T-helper 17 cell (primary cell): ENCODE measurements at places on chromosomes 2 and 18.
A peak's percentile ranks its signal among the peaks of the same experiment; 100 is the strongest.

- no peak for DNase-seq
These were observed 8.3 kb downstream of the REV1 start for GRCh38 chr2:99481527-99481926.

DNA sequence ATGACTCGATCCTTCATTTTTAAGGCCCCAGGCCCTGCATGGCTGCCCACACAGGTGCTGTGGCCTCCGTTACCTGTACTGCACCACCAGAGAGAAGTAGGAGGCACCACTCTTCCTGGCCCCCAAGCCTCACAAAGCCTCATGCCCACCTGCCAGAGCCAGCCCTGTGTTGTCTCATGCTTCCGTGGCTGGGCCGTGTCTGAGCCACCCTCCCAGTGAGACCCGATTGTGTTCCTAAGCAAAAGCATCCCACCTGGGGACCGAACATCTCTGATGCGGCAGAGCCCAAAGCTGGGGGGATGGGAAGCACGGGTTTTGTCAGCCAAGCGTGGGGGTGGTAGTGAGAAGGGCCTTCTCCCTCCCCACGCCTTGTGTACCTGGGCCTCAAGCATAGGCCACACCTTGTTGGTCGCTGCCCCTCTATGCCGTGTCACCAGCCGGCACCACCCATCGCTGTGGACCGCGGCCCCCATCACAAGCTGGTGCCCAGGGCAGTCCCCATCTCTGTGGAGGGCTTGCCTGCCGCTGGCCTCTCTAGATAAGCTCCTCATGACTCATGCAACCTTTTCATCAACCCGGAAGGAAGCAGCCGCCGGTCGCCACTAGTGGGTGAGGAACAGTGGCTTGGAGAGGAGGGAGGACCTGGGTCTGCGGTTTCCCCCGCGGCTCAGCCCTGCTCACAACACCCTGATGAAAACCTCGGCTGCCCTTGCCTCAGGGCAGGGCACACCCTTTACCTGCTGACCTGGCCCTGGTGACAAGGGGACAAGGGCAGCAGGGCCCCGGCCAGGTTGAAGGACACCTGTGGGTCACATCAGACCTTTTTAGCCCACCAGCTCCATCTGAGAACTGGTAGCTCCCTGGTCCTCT, 2.7 kb upstream of the RNPEPL1 start:
- peak; percentile 90 for DNase-seq

- DNase-seq, result no peak
These were observed 52.7 kb downstream of the MALT1 start for GRCh38 chr18:58723810-58724602.

DNA sequence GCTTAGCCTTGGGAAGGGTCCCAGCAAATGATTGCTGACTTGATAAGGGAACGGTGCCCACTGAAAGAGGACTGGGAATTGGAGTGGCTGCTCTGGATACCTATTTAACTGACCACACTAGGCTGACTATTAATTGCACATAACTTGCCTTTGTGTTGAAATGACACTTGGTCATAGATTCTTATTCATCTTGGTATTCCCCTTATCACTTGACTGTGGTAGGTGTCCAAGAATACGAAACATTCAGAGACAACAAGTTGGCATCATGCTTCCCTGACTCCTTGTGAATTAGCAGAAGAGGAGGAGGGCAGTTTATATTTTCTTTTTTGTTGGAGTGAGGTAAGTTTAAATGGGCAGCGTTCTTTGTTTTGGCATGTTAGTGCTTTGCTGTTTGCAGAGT, 13.4 kb downstream of the FMNL2 start:
- DNase-seq, result no peak

DNA sequence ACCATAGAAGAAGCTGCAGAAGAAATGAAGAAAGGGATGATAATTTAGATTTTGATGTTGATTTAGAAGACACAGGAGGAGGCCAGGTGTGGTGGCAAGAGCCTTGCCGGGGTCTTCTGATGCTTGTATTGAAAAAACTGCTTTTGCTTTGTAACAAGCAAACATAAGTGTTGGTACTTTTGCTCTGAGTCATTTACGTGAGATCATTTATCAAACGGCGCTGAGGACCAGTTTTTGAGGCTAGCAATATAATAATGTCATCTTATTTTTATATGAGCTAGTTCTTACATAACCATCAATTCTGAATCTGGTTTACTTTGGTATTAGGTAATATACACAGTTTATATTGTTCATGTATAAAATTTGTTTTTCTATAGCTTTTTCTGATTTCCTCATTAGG, 30.6 kb downstream of the SPTBN1 start:
- DNase-seq, result no peak

DNA sequence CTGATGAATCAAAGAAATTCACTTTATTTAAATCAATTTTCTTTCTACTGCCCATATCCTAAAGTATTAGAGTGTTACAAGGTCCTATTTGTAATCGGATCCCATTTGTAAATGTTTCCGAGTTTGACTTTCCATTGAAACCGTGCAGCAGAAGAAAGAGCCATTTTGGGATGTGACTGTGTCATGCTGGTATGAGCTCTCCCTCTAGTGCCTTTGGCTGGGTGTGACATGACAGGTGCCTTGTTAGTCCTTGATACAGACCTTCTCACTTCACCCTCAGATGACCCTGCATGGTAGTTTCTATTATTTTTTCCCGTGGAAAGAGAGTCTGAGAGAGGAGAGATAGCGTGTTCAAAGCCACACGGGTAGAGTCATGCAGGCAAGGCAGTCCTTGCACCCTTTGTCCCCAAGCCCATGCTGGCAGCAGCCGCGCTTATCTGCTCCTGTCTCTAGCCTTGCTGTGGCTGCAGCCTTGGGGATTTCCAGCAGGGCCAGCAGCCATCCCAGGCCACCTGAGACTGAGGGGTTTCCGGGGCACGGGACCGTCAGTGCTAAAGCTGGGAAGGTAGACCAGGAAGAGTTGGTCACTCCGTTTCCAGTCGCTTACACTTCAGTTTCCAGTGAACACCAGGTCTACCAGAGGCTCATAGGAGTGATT, 21.4 kb downstream of the CHMP1B start:
- no peak for DNase-seq

- no peak for DNase-seq
These were observed 58.9 kb downstream of the NDUFA10 start for GRCh38 chr2:239966029-239966852.

GRCh38 chr2:105417857-105418436, 19.1 kb upstream of the FHL2 start:
- DNase-seq, result no peak

DNA sequence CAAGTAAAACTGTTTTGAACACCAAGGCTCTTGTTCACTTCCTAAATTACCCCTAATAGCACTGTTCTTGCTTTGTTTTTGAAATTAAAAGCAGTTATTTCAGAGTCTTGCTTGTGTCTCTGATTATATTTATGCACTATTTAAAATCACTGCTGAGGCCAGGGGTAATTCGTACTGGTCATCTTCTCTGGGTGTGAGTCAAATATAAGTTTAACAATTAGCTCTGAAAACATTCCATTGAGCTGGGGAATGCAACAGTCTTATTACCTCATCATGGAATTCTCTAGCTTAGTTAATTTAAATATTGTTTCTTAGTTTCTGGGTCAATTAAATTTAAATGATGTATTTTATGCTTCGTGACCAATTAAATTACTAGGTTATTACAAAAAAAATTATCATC, 135.0 kb downstream of the MEIS1 start:
- DNase-seq, result no peak

DNA sequence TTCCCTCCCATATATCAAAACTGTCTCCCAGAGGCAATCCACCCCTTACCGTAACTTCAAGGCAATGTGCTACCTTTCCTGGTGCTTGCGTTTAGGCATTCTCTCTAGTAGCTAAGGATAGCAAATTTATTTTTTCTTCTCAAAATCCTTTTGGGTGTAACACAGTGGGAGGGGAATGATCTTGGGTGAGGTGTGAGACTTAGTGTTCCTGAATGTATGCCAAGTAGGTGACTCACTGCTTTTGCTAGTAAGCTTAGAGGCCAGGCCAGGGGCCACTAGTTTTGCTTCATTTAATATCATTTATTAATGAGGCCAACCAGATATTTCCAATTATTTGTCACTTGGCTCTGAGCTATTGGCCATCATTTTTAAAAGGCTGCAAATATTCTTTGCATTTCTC, 135.5 kb downstream of the NAPG start:
- DNase-seq, result no peak

DNA sequence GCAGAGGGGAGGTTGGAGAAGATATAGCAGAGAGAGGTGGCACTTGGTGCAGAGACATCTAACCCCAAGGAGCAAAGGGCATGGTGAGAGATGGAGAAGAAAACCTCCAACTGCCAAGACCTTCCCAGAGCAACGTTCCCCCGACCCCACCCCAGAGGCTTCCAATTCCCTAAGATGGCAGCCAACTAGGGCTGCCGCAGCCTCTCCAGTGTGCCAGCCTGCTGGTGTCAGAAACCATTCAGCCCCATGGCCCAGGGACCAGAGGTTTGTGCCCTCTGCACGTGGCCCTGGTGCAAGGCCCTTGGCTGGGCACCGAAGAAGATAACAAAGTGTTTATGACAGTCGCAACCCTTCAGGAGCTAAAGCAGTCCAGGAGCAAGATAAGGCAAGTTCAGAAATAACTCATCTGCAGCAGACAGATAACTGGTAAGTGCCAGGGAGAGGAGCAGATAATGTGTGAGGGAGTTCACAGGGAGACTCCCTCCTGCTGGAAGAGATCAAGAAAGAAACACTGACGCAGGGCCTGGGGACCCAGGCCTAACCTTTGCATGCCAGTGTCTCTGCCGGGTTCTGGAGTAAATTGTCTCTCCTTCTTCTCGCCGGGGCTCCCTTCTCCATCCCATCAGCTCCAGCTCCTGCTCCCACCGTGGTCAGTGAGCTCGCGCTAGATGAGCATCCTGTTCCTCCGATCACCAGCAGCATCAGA, 66.1 kb upstream of the ID2 start:
- DNase-seq, result no peak

- no peak for DNase-seq
These were observed 88.1 kb upstream of the SEC11C start for GRCh38 chr18:59051470-59052165.

DNA sequence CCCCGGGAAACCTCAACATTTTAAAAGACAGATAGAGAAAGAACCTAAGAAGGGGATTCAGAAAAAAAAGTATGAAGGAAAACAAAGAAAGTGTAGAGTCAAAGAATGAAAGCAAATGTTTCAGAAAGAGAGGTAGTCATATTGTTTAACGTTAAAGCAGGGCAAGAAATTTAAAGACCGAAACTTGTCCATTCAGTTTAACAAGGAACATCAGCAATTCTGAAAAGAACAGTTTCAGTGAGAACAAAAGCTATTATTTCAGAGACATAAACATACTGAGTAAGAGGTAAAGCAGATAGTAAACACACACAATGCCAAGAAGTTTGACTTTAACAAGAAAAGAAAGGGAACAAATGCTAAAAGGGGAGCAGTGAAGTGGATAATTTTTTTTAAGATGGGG, 41.1 kb downstream of the MBD2 start:
- no peak for DNase-seq
